Fibroblast of lung (primary cell): ENCODE measurements at places on chromosomes 4 and X. TPM values are rescaled to one million over a fixed set of nuclear protein-coding genes. Genes with fewer than 3 reads are reported as not detected.

DNA sequence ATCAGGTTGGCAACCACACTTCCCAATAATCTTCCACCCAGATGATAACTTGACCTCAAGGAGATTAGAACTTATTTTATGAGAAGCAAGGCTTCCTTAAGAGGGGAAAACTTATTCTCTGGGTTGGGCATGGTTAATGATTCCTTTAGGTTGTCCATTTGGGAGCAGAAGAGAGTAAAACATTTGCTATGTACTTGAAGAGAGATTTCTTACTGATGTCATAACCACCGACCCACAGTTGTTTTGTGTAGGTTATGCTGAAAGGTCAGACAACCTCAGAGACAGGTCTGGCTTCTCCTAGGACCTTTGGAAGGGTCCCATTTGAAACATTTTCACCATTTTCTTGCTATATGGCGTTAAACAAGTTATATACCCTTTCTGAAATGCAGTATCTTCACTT is 56.1 kb downstream of the FAM114A1 start:
- no peaks in the 10 kb centered on the region for H3K27me3 ChIP-seq
- peaks cover 10% of the 10 kb centered on the region for H3K36me3 ChIP-seq
- no peaks in the 10 kb centered on the region for H3K4me1 ChIP-seq
- no peak overlapping the region for H3K4me3 ChIP-seq

DNA sequence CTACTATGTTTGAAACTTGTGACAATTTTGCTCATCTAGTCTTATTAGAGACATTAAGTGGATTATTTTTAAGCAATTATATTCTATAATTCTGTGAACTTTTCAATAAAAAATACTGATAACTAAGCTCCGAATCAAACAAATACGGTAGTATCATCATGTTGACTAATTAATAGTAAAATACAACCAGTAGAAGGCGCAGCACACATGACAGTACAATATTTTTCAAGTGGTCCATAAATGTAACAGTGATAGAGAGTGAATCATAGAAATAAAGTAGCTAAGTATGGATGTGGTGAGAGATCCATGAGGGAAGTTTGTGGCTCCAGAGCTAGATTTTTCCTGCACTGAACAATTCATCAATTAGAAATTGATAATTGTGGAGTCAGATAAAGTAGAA is 666.2 kb downstream of the KCTD8 start:
- H3K4me3 ChIP-seq: no peak overlapping the region
- no peak overlapping the region for H3K27ac ChIP-seq
- H3K4me1 ChIP-seq: no peaks in the 10 kb centered on the region
- H3K27me3 ChIP-seq: no peaks in the 10 kb centered on the region

DNA sequence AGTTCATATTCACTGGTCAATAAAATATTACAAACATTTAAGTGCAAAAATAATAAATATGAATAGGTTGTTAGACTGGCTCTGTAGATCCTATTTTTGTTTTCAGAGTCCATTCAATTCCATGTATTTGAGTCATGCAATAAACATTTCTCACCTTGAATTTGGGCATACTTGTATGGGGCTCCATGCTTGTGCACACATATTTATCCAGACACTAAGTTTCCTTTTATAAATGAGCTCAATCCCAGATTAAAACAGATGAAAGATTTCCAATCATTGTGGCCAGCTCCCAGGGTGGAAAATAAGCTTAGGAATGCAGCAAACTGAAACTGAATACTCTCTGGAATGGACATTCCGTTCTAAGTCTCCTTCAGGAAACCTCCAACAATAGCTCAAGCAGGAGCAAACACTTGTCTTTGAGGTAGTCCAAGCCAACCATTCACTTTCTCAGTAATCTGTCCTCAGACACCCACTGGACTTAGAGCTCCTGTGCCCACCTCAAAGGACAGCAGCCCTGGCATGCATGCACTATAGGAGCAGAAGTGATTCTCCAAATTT is 16.4 kb downstream of the DMD start:
- no peaks in the 10 kb centered on the region for H3K4me1 ChIP-seq
- peak; percentile 39 for DNase-seq
- no peaks in the 10 kb centered on the region for H3K27me3 ChIP-seq
- no peak overlapping the region for H3K4me3 ChIP-seq
- peak overlapping the region; percentile 27 for H3K27ac ChIP-seq

DNA sequence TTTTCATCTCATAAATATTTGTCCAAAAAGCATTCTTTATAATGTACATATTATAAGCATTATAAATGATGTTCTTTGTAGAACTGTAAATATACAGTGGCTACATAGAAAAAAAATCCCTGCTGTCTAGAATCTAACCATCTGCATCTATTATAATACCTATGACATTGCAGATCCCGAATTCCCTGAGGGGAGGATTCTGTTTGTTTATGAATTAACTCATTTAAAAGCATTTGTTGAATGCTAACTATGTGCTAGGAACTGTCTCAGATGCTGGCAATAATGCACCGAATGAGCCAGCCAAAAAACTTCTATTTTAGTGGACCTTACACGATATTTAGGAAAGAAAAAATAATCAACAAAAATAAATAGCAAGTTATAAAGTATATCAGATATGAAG is 189.6 kb downstream of the PACRGL start:
- no peaks in the 10 kb centered on the region for H3K27me3 ChIP-seq
- H3K4me3 ChIP-seq: no peak overlapping the region
- H3K4me1 ChIP-seq: no peaks in the 10 kb centered on the region
- H3K36me3 ChIP-seq: no peaks in the 10 kb centered on the region

- H3K27ac ChIP-seq: no peak overlapping the region
- H3K4me1 ChIP-seq: no peaks in the 10 kb centered on the region
- no peaks in the 10 kb centered on the region for H3K36me3 ChIP-seq
- peak; percentile 10 for DNase-seq
- H3K27me3 ChIP-seq: no peaks in the 10 kb centered on the region
Observed at GRCh38 chr4:152458801-152459302, 77.0 kb downstream of the FBXW7 start.

DNA sequence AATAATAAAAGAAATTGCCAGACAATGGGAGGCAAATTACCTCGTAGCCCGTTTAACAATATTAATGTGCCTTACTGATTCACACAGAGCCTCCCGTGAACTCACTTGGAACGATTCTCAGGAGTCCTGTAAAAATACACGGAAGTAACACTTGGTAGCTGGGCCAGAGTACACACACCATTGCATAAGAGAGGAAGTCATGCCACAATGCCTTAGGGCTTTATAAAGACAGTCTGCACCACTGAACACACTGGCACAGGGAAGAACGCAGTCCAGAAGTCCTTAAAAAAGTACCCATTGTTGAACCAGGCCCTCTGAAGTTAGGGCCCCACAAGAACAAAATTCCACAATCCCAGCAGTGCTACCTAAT is 15.1 kb downstream of the SLC2A9 start:
- no peak overlapping the region for H3K27ac ChIP-seq
- DNase-seq: peak; percentile 23
- no peaks in the 10 kb centered on the region for H3K27me3 ChIP-seq
- no peaks in the 10 kb centered on the region for H3K36me3 ChIP-seq
- no peaks in the 10 kb centered on the region for H3K4me1 ChIP-seq

- no peak for DNase-seq
- no peak overlapping the region for H3K4me3 ChIP-seq
- no peak overlapping the region for H3K27ac ChIP-seq
- H3K27me3 ChIP-seq: no peaks in the 10 kb centered on the region
- peaks cover 6% of the 10 kb centered on the region for H3K4me1 ChIP-seq
- H3K36me3 ChIP-seq: no peaks in the 10 kb centered on the region
Observed at GRCh38 chr4:168601899-168602298, 105.0 kb downstream of the PALLD start.

GRCh38 chrX:9396930-9397329 is 67.9 kb upstream of the TBL1X start:
- no peaks in the 10 kb centered on the region for H3K27me3 ChIP-seq
- no peak overlapping the region for H3K27ac ChIP-seq
- peak; percentile 38 for DNase-seq
- H3K4me3 ChIP-seq: no peak overlapping the region
- H3K36me3 ChIP-seq: no peaks in the 10 kb centered on the region
- no peaks in the 10 kb centered on the region for H3K4me1 ChIP-seq

- H3K4me1 ChIP-seq: no peaks in the 10 kb centered on the region
- no peak overlapping the region for H3K27ac ChIP-seq
- no peak for DNase-seq
- no peaks in the 10 kb centered on the region for H3K36me3 ChIP-seq
Observed at GRCh38 chr4:185004562-185005218, 13.6 kb upstream of the HELT start.

FMR1NB gene
- polyA plus RNA-seq: not detected in 2 replicates

TMEM31 gene
- polyA plus RNA-seq: 0.10 TPM in 1 of 2 replicates, not detected in the other

SSX1 gene
- not detected in 2 replicates for polyA plus RNA-seq

IBSP gene
- not detected in 2 replicates for polyA plus RNA-seq

CXCL13 gene
- not detected in 2 replicates for polyA plus RNA-seq
